CD4-positive, alpha-beta T cell treated with Interleukin-10 for 1 hour (primary cell): ENCODE measurements at places on chromosomes 2 and 18.

- no peak for DNase-seq
Observed at GRCh38 chr2:69149631-69150215, 136.7 kb downstream of the ANTXR1 start.

- no peak for DNase-seq
Observed at GRCh38 chr18:46424898-46425297, 232.1 kb downstream of the LOXHD1 start.

DNA sequence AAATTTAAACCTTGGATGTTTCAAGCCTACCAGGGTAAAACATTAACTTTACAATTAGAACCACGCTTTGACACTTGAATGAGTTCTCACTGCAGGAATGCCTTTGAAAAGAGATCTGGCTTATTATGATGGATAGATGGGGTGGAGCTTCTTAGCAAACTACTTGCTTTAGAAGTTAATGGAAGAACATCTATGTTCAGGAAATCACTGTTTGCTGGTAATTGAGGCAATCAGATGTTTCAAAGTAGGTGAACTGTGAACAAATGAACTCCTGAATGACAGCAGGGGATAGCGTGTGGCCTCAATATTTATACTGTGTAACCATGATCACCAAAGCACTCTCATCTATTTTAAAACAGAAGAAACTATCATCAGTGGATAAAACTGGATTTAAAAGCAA is 383.6 kb downstream of the PIK3C3 start:
- DNase-seq, result no peak

GRCh38 chr2:218569661-218570500 is 1.2 kb downstream of the CNOT9 start:
- DNase-seq, result peak; percentile 56

- no peak for DNase-seq
Observed at GRCh38 chr18:51107598-51108305, 77.7 kb downstream of the SMAD4 start.

DNA sequence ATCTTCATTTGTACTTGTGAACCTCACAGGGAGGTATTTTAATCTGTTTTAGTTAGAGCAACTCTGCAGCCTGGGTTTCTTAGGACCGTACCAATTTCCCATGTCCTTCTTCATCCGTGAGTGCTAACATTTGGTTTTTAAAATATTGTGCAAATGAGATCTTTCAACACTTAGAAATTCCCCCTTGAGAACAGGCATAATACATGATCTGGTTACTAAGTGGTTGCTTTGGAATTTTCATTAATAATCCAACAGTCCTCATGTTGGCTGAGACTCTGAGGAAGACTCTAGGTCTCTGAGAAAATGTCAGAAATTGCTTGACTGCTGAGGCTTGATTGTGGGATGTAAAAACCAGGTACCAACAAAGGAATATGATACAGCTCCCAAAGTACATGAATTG is 125.6 kb upstream of the CDCA7 start:
- DNase-seq, result no peak

- DNase-seq, result no peak
Observed at GRCh38 chr18:22494771-22495170, 77.1 kb upstream of the CTAGE1 start.

GRCh38 chr2:88599527-88599926 is 27.7 kb downstream of the EIF2AK3 start:
- no peak for DNase-seq

DNA sequence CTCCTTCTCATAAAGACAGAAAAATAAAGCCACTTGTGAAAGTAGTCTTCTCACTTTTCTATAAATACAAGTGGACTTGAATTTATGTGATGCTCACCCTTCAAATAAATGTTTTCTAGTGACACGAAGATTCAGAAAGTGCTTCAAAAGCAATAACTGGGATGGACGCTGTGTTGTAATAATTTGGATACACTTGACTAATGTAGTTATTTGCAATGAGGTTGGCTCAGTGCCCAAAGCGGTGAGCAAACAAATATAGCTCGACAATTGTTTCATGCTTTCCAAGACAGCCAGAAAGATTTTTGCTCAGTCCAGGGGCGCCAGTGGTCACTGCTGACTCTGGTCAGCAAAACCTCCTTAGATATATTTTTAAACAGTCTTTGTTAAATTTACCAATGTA is 278.6 kb upstream of the KLHL14 start:
- no peak for DNase-seq

DNA sequence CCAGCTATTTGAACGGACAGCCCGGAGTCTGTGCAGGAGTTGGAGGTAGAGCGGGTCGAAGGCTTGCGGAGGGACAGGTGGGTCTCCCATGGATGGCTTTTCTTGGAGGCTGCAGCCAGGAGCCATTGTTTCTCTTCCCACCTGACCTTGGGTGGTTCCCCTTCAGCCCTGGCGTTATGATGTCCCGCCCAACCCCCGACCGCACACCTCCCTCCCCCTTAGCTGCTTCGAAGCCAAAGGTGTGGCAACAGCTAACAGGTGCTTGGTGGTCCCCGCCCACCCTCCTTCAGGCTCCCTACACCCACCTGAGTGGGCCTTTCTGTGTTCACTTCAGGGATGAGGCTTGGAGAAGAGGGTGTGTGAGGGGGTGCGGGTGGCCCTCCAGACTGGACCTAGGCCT is 62.7 kb downstream of the HPCAL1 start:
- no peak for DNase-seq

DNA sequence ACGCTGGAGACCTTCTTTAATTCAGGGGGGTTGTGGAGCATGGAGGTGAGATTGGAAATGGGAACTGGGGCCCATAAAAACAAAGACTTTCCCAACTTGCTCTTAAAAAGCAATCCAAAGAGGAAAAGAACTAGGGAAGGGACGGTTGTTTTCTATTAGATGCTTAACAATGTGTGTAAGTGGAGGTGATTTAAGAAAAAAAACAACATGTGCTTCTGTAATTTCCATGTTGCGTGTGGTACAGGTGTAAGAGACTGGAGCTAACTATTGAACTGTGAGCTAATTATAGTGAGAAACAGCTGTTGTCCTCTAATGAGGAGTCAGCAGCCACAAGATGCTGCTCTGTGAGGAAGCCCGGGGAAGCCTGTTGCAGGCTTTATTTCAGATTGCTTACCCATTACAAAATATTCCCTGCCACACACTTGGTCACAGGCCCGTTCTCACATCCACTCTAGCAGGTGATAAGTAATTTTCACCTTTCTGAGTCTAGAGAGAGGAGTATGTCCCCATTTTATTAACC is 280.6 kb upstream of the PARD3B start:
- no peak for DNase-seq

GRCh38 chr18:58991167-58991798 is 126.6 kb downstream of the ZNF532 start:
- DNase-seq, result no peak

DNA sequence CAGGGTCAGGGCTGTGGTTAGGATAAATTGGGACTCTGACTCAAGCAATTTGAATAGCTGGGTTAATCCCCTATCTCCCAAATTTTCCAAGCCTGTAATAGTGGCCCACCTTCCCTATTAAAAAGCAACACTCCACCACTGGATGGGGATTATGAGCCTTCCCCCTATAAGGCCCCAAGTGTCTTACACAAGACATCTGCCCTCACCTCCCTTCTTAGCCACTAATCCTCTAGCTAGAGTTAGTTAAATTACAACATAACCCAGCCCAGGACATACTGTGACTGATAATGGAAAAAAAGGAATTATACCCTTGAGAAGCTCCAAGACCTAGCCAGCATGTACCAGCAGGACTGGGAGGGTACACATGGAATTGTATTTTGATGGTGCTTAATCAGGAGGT is 190.4 kb downstream of the NRP2 start:
- no peak for DNase-seq

DNA sequence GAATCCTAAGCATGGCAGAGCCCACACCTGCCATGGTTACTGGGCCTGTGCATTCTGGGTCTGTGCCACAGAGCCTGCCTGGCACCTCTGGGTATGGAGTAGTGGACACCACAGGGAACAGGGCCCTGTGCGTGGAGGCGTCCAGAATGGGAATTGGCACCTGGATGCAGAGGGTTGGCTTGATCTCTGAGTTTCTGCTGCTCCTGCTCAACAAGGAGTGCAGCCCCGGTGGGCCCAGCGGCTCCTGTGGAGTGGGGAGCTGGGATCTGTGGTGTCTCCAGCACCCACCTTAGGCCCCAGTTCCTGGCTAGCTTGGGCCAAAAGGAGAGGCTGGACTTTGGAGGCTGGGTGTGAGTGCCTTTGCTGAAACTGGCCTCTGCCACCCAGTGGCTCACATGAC is 7.9 kb upstream of the ANKRD62 start:
- no peak for DNase-seq

DNA sequence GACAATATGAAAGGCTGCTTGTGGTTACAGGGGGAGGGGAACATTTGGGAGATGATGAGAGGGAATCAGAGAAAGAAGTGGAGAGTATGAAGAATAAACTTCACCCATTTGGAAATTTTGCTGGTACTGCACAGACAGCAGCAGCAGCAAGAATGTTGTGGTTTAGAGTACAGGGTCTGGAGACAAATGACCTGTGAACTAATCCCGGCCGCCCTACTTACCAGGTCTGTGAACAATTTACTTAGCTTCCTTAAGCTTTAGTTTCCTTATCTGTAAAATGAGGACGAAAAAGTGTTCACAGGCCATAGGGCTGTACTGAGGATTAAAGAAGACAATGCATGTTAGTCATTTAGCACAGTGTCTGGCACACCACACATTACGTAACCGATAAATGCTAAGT is 685.4 kb upstream of the CELF4 start:
- no peak for DNase-seq

- DNase-seq, result no peak
Observed at GRCh38 chr18:23584019-23584983, 2.0 kb downstream of the NPC1 start.

- no peak for DNase-seq
Observed at GRCh38 chr2:69141061-69141460, 128.1 kb downstream of the ANTXR1 start.

- no peak for DNase-seq
Observed at GRCh38 chr2:241568726-241569125, 10.2 kb downstream of the BOK start.

DNA sequence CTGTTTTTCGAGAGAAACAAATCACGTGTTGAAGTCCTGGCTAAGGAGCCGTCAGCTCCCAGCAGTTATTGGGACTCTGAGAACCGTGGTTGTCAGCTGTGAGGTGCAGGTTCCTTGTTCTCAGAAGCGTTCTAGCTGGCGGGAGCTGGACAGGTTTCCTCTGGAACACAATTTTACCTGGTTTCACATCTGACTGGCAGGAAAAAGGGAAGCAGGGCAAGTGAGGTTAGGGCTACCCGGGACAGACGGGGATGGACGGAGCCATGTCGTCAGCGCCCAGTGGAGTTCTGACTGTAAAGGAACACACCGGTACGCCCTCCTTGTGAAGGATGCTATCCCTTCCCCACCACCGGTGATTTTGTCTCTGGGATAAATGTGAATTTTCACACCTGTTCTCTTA is 26.1 kb downstream of the ITGB1BP1 start:
- DNase-seq, result no peak

GRCh38 chr2:183530333-183530901 is 406.2 kb downstream of the NUP35 start:
- no peak for DNase-seq

GRCh38 chr2:105573910-105574655 is 170.6 kb upstream of the NCK2 start:
- DNase-seq, result no peak
